ENCODE measurements at places on chromosomes 6 and 20.

- DNase-seq, result no peak
These were observed 4.5 kb upstream of the DEFB126 start for GRCh38 chr20:137668-138490.

GRCh38 chr20:19812696-19813095 is 54.6 kb downstream of the RIN2 start:
- DNase-seq, result no peak

GRCh38 chr6:21931641-21932335 is 338.2 kb downstream of the SOX4 start:
- no peak for DNase-seq

- DNase-seq, result no peak
These were observed 12.4 kb downstream of the MTHFD1L start for GRCh38 chr6:150877928-150878327.

- no peak for DNase-seq
These were observed 30.9 kb upstream of the CD83 start for GRCh38 chr6:14086701-14087100.

DNA sequence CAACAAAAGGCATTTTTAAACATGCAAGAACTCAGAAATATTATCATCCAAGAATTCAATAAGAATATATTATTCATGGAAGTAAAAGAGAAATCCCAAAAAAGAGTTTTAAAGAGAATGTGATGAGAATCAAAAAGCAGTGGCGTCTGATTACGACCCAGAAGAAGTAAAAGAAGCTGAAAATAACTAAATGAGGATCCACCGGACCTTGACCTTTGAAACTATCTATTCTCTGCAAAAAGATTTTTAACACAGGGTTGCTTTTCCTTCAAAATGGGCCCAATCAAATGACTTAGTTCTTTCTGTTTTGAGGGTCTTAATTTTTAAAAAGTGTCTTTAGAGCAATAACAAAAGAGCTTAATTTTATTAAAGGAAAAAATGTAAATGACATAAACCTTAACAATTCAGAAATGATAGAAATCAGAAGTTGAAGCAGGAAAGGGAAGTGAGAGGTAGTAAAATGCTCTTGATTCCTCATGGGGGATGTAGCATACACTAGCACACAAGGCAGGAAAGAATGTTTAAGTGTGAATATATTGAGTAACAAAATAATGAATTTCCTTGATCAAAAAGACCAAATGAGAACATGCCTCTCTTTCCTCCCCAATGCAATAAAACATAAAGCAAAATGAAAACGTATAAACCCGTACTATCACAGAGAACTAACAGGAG is 223.1 kb upstream of the PRDM1 start:
- no peak for DNase-seq

DNA sequence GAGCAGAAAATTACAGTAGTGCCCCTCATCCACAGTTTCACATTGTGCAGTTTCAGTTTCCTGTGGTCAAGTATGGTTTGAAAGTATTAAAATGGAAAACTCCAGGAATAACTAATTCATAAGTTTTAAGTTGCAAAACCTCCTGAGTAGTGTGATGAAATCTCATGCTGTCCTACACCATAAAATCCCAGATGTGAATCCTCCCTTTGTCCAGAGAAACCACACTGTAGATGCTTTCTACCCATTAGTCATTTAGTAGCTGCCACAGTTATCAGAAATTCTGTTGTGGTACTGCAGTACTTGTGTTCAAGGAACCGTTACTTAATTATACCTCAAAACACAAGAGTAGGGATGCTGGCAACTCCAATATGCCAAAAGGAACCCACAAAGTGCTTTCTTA is 74.7 kb downstream of the PTCHD4 start:
- no peak for DNase-seq

GRCh38 chr6:164069350-164069990 is 655.0 kb downstream of the QKI start:
- DNase-seq, result no peak

DNA sequence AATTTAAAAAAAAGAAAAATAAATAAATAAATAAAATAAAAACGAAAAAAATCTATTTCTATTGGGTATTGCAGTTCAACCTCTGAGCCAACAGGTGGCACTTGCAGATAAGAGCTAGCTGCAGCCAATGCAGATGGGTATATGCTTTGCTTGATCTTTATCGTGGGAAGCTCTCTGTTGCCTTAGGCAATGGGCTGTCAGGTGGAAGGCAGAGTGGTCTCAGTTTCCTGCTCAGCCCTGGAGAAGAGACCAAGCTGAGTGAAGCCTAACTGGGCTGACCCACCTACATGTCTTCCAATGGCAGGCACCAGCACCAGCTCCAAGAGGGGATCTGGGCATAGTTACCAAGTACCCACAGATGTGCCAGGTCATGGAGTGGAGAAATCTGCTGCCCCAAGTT is 95.0 kb downstream of the AK9 start:
- DNase-seq, result no peak

DNA sequence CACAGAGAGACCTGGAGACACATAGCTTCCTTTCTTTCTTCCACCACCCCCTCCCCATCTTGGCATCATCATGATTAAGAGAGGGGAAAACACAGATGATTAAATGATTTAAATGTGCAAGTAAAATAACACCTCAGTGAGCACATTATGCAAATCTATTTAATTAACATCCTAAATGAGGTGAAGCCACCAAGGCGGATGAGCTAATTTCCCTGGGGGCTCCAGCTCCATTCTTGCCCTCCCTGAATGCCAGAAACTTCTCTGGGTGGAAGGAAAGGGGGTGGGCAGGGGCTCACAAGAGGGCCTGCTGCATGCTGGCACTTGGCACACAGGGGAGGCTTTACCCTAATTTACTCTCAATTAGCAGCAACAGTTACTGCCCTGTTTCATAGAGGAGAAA is 32.5 kb upstream of the TGM2 start:
- no peak for DNase-seq

- DNase-seq, result no peak
These were observed 1.4 kb upstream of the MARCKS start for GRCh38 chr6:113855500-113856374.

GRCh38 chr6:57159127-57159526 is 13.0 kb upstream of the BAG2 start:
- no peak for DNase-seq

GRCh38 chr20:32034581-32035425 is 17.2 kb upstream of the HCK start:
- DNase-seq, result no peak

- DNase-seq, result no peak
These were observed 175.7 kb downstream of the VEGFA start for GRCh38 chr6:43945768-43946080.

- no peak for DNase-seq
These were observed 15.6 kb upstream of the LBP start for GRCh38 chr20:38330638-38331037.

- no peak for DNase-seq
These were observed 179.8 kb downstream of the DTNBP1 start for GRCh38 chr6:15483060-15483459.

All from effector memory CD8-positive, alpha-beta T cell (primary cell).